Activated CD8-positive, alpha-beta memory T cell treated with anti-CD3 and anti-CD28 coated beads for 1 hour (primary cell): ENCODE measurements at places on chromosomes 1 and 21.

- no peak for DNase-seq
These were observed 14.7 kb downstream of the RAB42 start for GRCh38 chr1:28606771-28607170.

DNA sequence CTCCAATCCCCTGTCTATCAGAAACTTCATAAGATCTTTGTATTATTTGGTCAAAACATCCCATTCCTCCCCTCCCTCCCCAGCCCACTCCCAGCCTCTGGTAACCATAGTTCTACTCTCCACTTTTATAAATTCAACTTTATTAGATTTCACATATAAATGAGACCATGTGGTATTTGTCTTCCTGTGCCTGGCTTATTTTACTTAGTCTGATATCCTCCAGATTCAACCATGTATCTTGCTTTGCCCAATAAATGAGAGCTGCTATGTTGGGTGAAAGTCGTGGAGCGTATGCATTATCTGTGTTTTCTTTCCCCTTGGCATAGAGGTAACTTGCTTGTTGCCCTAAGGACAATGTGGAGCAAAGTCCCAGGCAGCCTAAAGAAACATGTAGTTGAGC, 28.5 kb upstream of the CHRM3 start:
- no peak for DNase-seq

- no peak for DNase-seq
These were observed 157.1 kb upstream of the NRIP1 start for GRCh38 chr21:15221799-15222386.

DNA sequence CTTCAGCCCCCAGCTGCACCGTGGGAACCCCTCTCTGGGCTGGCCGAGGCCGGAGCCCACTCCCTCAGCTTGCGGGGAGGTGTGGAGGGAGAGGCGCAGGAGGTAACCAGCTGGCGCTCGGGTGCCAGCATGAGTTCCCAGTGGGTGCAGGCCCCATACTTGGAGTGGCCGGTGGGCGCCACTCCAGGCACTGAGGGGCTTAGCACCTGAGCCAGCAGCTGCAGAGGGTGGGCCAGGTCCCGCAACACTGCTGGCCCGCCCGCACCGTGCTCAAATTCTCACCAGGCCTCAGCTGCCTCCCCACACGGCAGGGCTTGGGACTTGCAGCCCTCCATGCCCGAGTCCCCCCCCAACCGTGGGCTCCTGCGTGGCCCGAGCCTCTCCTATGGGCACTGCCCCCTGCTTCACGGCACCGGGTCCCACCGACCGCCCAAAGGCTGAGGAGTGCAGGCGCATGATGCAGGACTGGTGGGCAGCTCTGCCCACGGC, 47.2 kb downstream of the LRRC53 start:
- no peak for DNase-seq

GRCh38 chr1:28966617-28967016, 52.2 kb downstream of the EPB41 start:
- no peak for DNase-seq

DNA sequence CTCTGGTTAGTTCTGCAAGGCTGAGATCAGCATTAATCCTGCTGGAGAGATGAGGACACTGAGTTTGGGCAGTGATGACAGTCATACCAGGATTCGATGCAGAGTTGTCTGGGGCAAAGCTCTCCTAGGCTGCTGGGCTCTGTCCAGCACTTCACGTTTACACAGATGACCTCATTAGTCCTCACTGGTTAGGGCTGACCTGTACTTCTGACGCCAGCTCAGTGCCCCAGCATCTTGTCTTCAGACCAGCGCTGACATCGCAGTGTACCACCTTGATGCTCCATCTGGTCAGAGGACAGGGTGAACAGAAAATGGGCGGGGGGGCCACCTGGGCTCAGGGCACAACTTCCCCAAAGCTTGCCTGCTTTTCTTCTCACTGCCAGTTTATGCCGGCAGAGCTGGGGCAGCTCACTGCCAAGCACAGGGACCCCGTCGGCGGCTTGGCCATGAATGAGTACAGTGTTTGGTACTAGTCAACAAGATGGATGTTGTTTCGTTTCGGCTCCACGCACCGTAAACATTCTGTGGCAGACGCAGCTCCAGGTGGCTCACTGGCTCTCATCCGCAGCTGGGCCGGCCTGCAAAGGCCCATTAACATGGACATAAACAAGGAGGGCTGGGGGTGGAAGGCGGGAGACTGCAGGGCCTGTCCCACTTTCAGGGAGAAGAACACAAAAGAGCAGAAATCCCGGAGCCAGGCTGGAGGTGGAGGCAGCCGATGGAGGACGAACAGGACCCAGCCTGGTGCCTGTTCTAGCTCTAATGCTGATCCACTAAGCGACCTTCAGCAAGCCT, 118.7 kb downstream of the GLIS1 start:
- no peak for DNase-seq

- DNase-seq = no peak
These were observed 24.0 kb downstream of the AKNAD1 start for GRCh38 chr1:108832929-108833328.

GRCh38 chr1:20836230-20836629, 49.1 kb upstream of the HP1BP3 start:
- no peak for DNase-seq

DNA sequence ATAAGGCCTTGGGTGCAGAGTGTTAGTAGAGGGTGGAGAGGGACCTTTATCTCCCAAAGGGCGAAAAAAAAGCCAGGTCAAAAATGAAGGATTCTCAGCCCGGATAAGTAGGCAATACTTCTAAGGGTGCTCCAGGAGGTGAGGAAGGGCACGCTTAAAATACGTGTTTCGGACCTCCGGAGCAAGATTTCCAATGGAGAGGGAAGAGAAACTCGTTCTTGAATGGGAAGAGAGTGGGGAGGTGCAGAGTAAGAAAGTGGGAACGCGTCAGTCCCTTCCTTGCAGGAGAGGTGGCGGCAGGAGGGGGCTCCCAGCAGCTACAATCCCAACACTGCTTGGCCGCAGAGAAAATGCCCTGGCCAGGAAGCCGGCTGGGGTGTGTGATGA, 581 bp downstream of the EFCAB14 start:
- no peak for DNase-seq

DNA sequence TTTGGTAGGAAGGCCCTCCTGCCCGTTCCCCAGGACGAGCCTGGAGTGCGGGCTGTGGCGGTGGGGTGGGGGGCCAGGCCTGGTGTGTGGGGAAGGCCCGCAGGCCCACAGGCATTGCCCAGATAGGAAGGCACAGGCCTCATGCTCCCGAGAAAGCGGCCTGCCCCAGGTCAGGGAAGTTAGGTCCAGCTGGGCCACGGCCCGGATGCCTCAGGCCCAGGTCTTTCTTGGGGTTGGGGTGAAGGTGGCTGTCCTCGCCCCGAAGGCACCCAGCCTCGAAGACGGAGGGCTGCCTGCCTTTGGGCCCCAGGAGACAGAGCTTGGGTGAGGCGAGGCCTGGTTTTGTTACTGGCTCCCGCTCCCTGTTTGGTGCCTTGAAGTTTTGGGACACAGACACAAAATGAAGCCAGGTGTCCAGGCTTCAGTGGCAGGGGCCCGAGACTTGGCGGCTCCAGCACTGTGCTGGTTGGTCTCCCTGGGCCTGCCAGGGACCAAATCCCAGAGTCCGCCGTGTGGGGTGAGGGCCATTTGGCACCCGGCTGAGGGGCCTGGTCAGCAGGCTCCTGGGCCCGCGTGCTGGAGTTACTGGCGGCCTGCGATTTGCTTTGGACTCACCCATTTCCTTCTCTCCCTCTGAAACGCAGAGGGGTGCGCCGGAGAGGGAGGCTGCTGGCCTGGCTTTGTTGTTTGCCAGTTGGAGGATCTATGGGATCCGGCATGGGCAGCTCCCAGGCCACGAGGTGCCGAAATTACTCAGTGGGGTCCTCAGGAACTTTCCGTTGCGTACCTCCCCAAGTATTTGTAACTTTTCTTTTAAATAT, 2.0 kb downstream of the SKI start:
- DNase-seq = no peak

DNA sequence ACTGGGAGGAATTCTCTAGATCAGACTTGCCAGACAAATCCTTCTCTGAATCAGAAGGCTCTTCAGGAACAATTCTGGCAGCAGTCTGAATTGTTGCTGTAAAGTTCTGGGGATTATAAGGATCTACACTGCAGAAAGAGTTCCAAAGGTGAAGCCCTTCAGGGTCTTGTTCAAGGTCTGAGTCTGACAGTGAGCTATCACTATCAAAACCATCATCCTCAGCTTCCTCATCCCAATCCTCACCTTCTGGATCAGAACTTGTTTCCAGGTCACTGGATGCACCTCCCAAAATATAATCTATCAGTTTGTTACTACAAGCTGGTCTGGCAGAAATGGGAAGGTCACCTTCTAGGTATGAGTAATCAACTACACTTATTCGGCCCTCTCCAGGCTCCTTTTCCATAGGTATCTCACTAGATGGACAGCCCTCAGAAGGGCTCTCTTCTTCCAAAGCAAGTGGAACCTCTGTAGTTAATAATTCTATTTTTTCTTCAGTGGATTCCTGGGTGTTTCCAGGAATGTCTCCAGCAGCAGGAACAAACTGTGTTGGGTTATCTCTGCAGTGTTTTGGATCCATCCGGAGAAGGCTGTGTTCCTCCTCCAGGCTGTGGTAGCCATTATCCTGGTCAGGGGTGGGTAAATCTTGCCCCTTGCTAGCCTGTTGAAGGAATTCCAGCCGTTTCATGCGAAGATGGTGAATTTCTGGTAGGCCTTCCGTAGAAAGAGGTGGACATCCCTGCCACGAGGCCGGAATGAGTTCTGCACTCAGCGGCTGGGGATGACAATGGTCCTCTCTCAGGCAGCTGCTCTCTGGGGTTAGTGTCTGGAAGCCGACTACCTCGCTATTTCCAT, 1.6 kb downstream of the PPP1R15B start:
- DNase-seq = no peak
